ENCODE measurements at places on chromosomes 5 and 9. TPM values are rescaled to one million over a fixed set of nuclear protein-coding genes. Genes with fewer than 3 reads are reported as not detected.

DOK3 gene
- total RNA-seq: 0.56 TPM

APBA1 gene
- total RNA-seq: 3.8 TPM

FGF10 gene
- not detected for total RNA-seq

ARID3C gene
- not detected for total RNA-seq

IRGM gene
- not detected for total RNA-seq

SAXO1 gene
- total RNA-seq: under 0.01 TPM

DNA sequence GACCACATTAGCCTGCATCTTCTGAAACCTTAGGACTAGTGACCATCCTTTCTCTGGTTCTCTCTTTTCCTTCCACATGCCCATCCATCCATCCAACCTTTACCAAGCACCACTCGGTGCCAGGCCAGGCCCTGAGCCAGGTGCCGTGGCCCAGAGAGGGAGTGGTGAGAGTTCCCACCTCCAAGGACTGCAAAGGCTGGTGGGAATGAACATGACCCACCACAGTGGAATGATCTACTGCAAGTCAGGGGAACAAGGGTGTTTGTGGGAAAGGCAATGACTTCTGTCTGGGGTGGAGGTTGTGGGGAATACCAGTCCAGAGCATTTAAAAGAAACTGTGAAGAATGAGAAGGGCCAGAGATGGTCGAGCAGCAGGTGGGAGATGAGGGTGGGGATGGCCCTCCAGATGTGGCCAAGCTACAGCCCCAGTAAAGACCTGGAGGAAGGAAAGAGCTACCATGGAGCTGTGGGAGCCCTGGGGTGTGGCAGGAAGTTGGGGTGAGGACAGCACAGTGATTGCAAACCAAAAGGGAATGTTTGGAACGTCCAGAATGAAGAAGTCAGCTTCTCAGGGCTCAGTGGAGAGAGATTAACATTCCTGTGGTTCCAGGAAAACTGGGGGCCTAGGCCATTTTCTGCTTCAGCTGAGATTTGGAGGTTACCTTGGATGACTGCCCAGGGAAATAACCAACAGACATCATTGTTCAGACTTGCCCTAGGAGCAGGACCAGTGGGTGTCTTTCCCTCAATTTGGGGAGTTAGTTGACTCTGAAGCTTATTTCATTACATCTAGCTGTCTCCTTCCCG lies 30.7 kb upstream of the CORO2A start:
- DNase-seq: peak; percentile 99

DNA sequence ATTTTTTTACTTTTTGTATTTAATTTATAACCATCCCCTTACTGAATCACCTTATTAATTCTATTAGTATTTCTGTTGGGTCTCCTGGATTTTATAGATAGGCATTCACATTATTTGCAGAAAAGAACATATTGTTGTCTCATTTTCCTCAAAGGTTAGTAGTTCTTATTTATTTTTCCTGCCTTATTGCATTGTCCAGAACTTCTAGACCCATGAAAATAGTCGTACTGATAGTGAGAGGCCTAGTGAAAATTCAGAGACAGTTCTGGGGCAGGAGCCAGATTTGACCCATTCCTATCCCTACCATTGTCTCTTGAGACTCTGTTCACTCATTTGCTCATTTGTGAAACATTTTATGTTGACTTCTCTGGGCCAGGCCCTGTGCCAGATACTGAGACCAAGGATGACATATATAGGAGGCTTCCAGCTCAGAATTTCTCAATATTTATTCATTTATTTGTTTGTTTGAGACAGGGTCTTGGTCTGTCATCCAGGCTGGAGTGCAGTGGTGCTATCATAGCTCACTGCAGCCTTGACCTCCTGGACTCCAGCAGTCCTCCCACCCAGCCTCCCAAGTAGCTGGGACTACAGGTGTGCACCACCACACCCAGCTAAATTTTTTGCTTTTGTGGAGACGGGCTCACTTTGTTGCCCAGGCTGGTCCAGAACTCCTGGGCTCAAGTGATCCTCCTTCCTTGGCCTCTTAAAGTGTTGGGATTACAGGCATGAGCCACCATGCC lies 34.7 kb downstream of the COL27A1 start:
- DNase-seq: no peak

GRCh38 chr5:143870871-143871632 lies 59.1 kb downstream of the HMHB1 start:
- no peak for DNase-seq

DNA sequence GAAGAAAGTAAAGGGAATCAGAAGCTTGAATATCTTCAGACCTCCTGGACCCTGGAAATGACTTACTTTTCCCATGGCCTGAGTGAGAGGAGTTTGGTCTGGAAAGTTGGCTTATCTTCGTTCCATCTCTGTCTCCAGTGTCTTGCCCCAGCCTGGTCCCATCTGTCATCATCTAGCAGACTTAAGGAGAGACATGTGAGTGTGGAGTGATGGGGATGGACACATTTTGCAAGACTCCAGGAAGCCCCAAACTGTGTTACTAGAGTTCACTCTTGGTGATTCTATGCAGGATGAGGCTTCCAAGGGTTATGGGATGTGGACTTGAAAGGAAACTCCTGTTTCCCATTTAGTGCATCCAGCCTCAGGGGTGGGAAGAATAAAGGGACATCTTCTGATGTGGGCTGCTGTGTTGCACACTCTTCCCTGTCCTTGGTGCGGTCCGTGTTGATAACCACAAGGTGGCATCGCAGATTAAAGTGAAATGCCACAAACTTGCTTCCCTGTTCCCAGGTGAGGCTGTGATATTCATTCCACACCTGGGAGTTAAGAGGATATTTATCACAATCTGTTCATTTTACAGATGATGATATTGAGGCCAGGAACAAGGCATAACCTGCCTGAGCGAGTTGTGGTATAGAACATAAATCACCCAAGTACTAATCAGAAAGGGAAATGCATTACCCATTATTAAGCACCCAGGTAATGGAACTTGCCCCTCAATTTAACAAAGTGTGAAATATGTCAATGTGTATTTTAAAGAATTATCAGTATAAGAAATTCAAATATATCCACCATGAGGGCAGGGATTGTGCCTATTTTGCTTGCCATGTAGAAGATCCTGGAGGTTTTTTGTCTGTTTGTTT lies 269.9 kb upstream of the PAPPA start:
- DNase-seq: peak; percentile 60

DNA sequence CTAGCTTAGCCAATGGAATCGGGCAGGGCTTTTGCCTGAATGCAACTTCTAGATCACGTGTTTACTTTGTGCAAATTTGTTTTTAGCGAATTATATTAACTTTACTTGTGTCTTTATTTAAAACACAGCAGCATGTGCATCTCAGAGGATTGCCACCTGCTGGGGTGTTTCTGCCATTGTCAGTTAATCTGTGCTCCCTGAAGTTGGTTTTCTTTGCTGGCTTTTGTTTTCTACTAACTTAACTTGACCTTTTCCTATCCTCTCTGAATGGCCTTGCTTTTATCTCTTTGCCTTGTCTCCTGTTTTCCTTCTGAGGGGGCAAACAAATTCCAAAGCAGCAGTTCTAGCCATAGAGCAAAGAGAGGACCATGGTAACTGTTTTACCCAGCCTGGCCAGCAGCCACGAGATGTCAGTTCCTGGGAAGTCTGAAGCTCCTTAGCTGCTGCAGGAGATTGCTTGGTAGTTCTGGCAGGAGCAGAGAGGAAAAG lies 67.6 kb downstream of the ARHGEF28 start:
- DNase-seq: peak; percentile 49

DNA sequence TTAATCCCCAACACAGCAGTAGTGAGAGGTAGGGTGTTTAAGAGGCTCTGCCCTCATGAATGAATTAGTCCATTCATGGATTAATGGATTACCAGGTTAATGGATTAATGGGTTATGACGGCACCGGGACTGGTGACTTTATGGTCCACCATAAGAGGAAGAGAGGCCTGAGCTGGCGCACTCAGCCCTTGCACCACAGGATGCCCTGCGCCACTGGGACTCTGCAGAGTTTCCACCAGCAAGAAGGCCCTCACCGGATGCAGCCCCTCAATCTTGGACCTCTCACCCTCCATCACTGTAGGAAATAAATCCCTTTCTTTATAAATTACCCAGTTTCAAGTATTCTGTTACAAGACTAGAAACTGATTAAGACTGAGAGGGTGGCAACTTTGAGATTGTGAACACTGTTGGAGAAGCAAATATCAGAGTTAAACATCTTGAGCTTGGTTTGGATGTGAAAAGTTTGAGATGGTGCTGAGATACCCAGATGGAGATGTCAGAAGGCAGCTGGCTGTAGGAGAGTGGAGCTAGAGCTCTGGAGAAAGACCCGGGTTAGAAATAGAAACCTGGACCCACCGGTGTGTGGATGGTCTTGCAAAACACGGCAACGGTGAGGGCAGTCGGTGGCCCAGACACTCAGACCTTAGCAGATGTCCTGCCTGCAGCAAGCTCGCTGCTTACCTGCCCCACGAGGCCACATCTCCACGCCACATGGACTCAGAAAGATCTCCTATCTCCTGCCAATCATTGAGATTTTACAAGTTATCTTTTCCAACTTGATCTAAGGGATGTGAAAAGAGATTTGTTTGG lies 98.8 kb downstream of the HSD17B3 start:
- no peak for DNase-seq
